ENCODE measurements at places on chromosomes 1 and 21.
A peak's percentile ranks its signal among the peaks of the same experiment; 100 is the strongest.

DNA sequence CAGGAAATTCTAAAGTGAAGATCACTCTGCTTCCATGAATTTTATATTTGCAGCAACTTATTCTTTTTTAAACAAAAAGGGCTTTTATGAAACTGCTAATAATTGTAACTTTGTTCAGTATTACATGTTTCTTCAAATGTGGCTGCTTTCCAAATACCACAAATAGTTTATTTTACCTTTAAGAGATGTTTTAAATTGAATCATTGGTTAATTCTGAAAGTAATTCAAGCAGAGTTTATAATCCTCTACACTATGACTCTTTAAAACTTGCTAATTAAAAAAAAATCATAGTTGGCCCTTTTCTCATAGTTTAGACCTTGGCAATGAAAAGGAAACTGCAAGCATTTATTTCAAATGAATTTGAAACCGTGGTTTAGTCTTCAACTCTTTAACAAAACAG is 59.6 kb downstream of the SDCCAG8 start:
- no peak for DNase-seq

GRCh38 chr1:198676253-198676652 is 37.4 kb downstream of the PTPRC start:
- DNase-seq = no peak

DNA sequence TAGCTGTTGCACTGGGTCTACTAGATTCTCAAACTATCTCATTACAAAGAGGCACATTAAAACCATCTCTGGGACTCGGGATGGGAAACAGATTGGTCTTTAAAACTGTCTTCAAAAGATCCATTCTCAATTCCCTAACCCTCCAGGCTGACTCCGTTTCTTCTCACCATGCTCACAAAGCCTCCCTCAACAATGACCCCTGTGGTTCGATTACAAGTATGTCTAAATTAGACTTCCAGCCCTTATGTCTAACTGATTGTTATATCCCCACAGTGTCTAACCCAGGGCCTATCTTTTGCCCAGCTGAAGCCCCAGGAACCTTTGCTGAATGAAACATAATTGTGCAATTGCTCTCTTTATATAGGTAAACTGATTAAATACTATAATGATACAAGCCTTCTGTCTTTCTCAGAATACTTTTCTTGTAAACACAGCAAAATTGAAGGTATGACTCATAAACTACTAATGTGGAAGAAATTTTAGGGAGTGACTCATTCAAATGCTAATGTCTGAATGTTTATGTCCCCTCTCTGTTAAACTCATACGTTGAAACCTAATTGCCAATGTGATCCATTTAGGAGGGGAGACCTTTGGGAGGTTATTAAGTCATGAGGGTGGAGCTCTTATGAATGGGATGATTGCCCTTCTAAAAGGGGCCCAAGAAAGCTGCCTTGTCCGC is 65.6 kb upstream of the DAB1 start:
- DNase-seq = no peak

DNA sequence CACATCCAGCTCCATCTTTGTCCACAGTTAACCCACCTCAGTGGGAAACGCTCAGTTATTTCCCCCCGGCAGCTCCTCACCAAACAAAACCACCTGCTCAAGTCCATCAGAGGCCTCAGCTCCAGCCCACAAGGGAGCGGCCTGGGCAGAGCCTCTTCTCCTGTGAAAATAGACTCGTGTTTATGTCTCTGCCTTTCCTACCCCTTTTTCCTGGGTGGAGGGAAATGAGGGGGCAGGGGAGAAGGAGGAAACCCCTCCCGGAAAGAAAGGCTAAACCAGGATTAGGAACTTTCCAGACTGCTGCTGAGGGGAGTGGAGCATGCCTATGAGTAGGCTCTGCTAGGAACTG is 81.6 kb downstream of the PAX7 start:
- no peak for DNase-seq

DNA sequence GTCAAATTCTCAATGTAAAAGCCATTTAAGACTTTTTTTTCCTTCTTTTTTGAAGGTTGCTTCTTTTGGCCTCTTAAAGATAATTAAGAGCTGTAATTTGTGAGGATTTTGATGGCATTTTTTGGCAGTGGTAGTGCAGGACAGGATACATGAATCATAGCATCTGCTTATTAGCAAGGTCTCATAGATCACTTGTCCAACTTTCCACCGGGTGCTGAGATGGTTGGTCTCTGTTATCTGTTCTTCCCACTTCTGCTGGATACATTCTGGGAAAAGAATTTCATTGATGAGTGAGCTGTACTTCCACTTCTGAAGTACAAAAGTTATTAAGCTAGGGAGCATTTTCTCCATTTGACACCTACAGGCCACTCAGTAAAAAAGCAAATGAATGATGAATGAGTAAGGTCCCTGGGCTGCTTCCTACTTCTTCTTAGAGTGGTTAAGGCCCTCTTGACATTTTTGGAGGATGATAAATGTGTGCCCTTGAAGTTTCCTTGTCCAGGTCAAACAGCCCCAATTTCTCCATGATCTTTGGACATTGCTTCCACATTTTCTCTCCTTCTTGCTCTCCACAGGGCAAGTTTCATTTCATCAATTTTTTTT is 100.6 kb downstream of the ROR1 start:
- DNase-seq = no peak

- DNase-seq = no peak
Measured at GRCh38 chr1:119091618-119092017, 48.8 kb downstream of the WARS2 start.

- no peak for DNase-seq
Measured at GRCh38 chr1:57222307-57222706, 201.6 kb downstream of the DAB1 start.

DNA sequence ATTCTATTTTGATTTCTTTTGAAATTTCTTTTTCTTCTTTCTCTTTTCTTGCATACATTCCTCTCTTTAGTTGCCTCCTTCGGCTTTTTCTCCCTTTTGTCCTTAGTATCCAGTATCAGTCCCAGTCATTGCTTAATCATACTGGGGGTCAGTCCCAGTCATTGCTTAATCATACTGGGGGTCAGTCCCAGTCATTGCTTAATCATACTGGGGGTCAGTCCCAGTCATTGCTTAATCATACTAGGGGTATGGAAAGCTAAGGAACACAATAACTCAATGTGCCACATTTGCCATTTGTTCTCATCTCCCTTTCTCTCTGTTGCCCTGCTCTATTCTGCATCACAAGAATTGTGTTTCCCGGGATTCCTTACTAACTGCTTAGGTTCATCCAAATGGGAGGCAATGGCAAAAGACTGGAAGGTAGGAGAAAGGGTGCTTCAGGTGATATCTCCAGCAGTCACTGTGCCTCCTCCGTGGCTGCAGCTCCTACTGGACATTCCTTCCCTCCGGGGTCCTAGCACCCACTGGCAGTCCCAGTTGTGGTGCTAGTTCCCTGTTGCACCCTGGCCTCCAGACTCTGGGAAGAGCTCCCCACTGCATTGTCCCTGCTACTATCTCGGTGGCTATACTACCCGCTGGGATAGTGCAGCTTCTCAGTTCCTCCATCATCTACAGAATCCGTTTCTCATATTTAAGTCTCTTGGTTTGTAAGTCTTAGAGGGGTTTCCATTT is 32.6 kb upstream of the LAMC1 start:
- DNase-seq = no peak

DNA sequence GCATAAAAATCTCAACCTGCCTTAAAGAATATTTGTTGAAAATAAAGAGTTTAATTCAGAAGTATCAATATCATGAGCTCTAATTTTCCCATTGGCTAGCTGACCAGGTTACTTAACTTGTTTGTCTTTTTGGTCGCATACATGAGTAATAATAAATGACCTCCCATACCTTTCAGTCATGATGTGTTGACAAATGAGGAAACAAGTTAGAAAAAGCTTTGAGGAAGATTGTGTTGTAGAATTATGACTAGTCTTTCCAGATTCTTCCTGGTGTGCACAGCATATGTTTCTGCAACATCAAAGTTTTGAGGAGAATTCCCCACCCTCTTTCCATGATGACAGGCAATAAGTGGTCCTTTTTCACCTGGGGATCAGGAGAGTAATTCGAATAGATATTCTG is 17.6 kb upstream of the PAPPA2 start:
- DNase-seq = no peak

GRCh38 chr1:6505367-6506209 is 14.1 kb upstream of the PLEKHG5 start:
- DNase-seq = no peak

- DNase-seq = no peak
Measured at GRCh38 chr21:32298658-32299081, at the start of gene MRAP. MRAP (plus strand) TSS chr21:32298855; CDS start chr21:32298972, 117 bp downstream.

DNA sequence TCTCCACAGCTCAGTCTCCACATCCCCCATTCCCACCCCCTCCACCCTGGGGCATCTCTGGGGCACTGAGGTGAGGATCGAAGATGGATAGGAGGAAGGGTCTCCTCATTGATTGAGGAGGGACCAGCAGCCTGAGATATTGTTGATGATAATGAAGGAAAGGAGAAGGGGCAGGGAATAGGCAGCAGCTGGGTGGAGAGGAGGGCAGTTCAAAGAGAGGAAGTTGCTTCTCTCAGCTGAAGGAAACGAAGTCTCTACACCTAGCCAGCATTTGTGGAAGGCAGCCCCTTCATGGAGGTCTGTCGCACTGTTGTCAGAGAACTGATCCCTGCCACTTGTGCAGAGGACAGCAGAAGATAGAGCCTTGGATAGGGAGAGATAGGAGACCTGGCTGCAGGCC is 5.7 kb downstream of the KNCN start:
- DNase-seq = no peak

DNA sequence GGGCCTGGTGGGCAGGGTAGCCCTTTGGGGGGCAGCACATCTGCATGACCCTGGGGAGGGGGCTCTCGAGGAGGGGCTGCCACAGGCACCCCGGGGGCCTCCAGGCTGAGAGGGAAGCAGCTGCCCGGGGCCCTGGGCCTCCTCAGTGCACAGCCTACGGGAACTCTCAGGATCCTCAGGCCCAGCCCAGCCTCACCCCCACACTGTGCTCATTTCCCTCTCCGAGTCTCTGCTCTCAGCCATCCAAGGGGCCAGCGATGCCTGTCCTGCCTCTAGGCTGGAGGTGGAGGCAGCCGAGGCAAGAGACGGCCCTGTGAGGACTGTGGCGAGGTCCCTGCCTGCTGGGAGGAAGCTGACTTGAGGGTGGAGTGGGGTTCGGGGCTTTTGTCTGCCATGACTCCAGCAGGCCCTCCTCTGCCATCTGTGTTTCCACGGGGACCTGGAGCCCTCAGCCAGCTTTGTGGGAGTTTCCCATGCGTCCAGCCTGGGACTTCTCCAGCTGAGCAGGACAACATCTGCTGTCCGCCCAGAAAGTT is 7.2 kb upstream of the PLEKHG5 start:
- DNase-seq = no peak

- no peak for DNase-seq
Measured at GRCh38 chr1:9553736-9554144, 14.5 kb downstream of the SLC25A33 start.

DNA sequence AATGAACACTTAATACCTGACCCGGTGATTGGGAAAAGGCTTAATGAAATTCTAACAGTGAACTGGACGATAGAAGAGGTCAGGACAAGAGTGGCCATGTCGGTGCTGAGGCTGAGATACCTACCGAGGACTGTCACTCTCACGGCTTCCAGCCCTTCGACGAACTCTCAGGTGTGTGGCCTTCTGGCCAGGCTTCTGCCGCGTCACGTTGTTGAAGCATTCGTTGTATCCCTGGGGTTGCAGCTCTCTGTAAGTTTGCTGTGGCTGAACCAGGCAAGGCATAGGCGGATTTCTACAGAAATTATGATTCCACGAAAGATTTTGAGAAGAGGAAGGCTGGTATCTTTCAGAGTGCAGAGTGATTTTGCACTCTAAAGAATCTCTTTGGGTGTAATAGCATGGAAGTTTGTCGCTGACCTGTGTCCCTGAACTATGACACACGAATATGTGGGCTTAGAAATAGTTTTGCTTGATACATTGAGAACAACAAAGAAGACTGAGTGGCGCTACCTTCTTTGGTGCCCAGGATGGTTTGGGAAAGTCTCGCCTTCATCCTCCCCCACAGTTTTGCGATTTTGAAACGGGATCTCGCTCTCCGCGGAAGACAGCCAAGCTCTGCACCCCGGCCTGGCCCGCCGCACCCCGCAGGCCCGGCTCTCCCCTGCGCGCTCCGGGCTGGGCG is 403 bp upstream of the EPHX4 start:
- no peak for DNase-seq

DNA sequence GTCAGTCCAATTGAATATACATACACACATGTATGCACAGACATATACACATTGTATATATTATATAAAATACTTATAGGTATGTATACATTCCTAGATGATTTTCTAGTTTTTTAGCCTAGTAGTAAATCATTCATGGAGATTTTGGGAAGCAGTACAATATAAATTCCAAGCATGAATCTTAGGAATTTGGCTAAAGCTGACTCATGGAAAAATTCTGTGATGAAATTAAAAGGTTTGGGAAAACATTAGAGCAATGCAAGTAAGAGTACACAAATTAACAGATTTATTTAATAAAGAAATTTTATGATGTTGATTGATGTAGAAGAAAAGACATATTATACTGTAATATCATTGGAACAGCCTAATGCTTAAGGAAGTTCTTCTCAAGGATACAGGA is 43.7 kb upstream of the PTGFR start:
- no peak for DNase-seq

- no peak for DNase-seq
Measured at GRCh38 chr1:213656503-213656902, 331.3 kb upstream of the PROX1 start.

- no peak for DNase-seq
Measured at GRCh38 chr1:18302788-18303413, 177.8 kb upstream of the KLHDC7A start.

GRCh38 chr1:81414488-81415015 is 386.2 kb upstream of the ADGRL2 start:
- DNase-seq = no peak

- peak; percentile 30 for DNase-seq
Measured at GRCh38 chr1:16204634-16205333, 7.7 kb downstream of the ARHGEF19 start.

- no peak for DNase-seq
Measured at GRCh38 chr1:16434501-16434900, 2.7 kb downstream of the SPATA21 start.

Data from CD4-positive, alpha-beta T cell treated with Interleukin-15 for 1 hour (primary cell).